ENCODE measurements at places on chromosomes 1 and 21.

- DNase-seq, result no peak
Measured at GRCh38 chr1:66490816-66491215, 43.1 kb upstream of the SGIP1 start.

DNA sequence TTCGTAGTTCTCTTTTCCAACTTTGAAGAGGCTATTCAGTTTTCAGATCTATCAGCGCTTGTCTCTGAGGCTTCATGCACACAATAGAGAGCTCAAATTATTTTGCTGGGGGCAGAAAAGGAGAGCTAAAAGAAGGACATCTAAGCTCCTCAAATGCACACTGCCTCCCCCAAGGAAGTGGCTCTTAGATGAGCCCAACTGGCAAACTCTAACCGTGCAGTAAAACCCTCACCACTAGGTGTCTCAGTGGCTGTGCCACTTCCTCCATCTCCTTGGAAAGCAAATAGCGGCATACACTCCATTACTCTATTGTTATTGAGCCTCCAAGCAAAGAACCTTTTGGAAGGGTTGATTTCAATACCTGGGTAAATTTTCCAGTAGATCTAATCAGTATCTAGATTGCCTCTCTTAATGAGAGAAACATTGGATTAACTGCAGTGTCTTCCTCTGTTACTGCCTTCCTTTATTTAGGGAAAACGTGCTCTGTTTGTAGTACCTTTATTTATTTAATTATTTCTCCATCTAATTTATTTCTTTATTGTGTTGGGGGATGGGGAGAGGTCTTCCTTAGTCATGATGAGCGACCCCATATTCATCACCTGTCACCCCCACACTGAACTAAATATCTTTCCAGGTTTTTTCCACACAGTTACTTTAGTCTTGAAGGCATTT, 9.2 kb upstream of the SFPQ start:
- peak; percentile 46 for DNase-seq

- DNase-seq, result no peak
Measured at GRCh38 chr1:11449100-11449403, 29.9 kb upstream of the DISP3 start.

GRCh38 chr1:80441664-80442063, 1359.1 kb upstream of the ADGRL2 start:
- DNase-seq, result no peak

DNA sequence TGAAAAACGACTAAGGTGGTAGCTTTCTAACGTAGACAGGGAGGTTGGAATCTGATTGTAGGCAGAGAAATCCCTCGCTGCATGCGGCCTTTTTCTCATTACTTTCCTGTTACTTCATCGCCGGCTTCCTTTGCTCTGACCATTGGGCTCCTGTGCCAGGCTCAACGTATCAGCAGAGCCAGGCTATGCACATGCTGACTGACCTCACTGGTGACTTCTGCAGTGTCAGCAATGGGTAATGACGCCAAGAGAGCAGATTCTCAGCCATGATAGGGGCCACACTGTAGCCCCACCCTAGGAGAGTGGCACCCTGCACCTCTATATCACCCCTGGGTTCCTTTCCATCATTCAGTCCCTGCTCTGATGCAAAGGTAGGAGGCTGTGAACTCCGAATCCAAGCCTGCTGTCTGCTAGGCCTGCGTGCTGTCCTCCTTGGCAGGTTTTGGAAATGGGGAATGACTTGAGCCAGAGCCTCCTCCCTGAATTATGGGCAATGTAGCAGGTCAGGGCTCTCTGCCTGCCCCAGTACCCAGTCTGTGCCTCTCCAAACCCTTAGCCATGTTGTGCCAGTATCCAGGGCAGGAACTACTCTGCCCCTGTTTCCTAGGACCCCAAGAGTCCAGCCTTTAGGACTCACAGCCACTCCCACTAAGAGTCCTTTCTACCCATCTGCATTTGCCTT, 11.4 kb downstream of the PPFIA4 start:
- no peak for DNase-seq

DNA sequence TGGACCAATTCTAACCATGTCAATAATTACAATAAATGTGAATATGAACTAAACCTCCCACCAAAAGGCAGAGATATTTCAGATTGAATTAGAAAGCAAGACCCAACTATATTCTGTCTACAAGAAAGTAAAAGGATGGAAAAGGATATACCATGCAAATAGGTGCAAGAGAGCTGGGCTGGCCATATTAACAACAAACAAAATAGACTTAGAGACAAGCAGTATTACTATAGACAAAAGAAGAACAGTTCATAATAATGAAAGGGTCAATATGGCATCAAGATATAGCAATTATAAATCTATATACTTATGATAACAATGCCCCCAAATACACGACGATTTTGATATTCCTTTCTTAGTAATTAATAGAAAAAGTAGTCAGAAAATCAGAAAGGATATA, 67.3 kb upstream of the IFFO2 start:
- no peak for DNase-seq

DNA sequence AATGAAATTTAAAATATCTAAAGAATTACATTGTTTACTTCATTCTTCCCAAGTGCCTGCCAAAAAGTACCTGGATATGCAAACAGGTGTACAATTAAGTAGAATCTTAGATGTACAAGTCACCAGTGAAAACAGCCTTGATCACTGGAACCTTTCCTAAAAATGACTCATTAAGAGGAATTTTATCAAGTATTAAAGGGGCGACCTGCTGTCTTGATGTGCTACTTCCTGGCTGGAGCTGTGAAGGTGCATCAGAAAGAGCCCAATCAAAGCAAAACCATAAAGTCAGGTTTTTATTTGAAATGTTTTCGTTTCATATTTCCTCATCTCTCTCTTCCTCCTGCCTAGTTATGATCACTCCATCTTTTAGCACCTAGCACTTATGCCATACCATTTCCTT, 33.4 kb downstream of the IFI44 start:
- no peak for DNase-seq

- no peak for DNase-seq
Measured at GRCh38 chr1:32028746-32029145, 15.1 kb downstream of the KHDRBS1 start.

- no peak for DNase-seq
Measured at GRCh38 chr1:177753655-177754054, 216.2 kb downstream of the SEC16B start.

DNA sequence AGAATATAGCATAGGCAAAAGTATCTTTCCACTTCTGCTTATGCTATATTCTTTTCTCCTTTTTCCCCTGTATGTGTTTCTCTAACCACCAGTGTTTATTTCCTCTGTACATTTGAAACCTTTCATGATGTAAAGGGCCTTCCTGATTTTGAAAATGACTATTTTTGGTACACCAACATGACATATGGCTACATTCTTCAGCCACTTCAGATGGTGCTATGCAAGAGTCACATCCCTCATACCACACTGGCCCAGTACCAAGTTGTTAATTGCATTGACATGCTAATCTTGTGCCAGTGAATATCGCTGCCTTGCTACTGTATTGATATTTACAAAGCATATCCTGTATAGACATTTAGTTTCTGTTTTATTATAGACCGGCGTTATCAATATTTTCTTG, 408.7 kb downstream of the NCAM2 start:
- no peak for DNase-seq

DNA sequence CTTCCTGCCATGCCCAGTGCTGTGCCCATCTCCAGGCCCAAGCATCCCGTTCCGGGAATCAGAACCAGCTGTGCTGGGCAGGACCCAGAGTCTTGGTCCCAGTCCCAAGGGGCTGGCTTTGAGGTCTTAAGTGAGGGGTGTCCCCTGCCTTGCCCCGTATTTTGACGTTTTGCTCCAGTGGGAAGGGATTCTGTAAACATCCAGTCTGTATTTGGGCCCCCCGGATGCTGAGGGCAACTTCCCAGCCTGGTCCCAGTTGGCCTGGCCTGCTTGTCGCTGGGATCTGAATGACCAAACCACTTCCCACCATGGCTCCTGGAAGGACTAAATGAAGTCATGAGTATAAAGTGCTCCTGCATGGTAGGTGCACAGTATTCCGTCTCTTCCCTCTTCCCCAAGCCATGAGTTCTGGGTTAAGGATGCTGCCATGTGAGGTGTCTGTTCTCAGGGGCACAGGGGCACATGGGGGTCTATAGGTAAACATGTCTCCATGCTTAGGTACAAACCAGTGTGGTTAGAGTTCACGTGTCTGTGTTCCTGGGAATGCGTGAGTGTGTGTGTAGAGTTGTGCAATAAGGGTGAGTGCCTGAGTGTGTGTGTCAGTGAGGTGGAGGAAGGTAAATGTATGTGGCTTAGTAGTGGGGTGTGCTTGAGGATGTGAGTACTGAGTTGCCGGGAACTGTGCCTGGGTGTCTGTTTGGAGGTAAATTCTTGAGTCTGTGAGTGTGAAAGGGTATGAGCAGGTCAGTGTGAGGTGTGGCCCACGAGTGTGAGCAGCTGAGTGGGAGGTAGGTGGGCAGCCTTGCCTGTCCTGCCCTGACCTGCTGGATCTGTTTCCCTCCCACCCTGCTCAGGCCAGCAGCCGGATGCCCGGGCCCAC, 1.5 kb downstream of the B4GALT2 start:
- DNase-seq, result no peak

- DNase-seq, result peak; percentile 22
Measured at GRCh38 chr1:117051224-117052064, 8.7 kb upstream of the TTF2 start.

DNA sequence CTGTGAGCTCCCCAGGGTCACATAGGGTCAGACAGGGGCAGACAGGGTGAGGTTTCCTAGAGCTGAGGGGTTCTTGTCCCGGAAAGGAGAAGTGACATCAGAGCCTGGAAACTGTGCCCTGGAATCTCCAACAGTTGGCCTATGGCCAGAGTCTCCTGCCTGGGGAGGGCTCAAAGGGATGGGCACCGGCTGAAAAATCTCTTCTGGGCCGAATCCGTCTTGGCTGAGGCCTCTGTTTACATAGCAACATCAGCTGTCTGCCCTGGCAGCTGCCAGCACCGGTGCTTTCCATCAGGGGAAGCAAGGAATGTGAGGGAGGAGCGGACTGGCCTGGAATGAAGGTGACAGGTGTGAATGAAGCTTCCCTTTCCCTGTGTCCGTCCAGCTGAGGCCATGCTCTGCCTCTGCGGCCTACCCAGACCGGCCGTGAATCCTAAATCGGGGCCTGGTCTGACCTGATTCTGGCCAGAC, 30.7 kb downstream of the VASH2 start:
- DNase-seq, result no peak

DNA sequence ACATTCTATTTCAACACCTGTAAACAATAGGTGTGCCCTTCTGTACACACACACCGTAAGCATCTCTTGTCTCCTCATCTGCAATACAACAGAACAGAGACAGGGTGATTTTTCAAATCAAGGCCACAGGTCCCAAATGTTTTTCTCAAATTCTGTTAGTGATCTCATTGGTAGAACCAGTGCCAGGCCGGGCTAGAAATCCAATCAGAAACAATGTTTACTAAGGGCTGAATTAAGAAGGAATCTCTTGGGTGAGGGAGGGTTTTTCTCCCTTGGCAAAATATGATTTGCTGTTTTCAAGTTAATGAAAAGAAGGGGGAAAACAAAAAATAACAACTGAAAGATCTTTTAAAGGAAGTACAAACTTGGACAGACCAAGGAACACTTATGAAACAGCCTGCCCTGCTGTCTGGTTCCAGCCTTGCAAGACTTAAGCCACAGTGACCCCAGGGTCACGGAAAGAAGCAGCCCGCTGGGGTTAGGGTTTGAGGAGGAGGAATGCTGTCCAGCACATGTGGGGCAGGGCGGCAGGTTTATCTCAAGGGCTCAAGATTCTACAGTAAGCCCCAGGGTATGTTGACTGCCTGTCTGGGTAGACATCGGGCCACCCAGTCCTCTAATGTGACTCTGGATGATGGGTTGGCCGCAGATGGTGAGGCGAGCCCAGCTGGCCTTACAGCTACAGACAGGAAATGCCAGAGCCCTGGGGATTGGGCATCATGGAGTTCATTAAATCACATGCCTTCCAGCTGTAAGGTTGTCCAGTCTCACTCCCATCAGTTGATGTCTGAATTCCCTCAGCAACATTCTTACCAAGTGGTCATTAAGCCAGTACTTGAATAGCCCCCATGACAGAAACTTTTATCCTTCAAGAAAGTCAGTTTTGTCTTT, 73.3 kb upstream of the SLC44A3 start:
- no peak for DNase-seq

DNA sequence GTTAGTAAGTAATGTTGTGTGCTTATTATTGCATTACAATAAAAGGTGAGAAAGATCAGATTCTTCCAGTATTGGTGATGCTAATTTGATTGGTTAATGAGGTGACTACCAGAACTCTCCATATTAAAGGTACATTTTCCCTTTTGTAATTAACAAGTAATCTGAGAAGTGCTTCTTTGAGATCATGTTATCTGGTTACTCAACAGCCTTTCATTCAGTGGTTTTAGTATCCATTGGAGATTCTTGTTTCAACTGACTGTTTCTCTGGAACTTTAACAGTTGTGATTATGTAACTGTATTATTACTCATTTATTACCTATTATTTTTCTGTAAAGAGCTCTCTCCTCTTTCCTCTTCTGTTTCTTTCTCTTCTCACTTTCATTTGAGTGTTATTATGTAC, 86.7 kb downstream of the PEX14 start:
- no peak for DNase-seq

DNA sequence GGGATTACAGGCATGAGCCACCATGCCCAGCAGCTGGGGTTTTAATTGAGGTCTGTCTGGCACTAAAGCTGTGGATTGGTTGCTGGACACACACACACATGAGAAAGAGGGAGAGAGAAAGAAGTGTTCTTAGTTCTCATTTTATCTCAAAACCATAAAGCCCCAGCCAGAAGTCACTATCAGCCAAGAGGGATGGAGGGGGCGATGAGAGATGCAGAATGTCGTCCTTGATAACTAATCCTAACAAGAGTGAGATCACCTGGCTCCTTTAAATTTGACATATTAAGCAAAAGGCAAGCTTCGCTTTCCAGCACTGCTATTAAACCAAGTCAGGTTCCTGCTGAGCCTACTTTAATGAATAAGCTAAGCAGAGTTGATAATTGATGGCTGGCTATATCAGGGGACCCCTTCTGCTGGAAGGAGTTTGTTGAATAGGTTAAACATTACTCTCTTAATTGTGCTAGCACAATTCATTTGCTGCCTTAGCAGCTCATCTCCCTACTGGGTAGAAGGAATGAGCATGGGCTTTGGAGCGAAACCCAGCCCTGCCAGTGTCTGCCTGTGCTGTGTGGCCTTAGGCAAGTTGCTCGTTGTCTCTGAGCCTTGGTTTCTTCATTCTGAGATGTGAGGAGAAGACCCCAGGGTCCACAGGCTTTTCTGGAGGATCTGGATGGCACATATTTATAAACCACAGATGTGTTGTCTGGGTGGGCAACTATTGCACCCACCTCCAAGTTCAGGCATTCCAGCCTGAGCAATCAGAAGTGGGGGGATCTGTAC, 50.8 kb downstream of the ALPL start:
- no peak for DNase-seq

DNA sequence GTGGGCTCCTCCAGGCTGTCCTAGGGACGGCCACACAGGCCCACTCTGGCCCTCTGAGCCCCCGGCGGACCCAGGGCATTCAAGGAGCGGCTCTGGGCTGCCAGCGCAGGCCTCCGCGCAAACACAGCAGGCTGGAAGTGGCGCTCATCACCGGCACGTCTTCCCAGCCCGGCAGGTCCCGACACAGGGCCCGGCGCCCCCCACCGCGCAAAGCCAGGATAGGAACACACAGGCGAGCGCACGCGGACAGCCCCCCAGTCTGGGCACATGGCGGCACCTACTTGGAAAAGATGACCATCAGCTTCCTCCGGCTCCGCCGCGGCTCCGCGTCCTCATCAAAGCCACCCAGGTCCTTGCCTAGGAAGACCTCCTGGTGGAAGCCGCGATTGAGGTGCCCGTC, 3.6 kb downstream of the SDF4 start:
- no peak for DNase-seq

- DNase-seq, result no peak
Measured at GRCh38 chr21:30233228-30234020, 17.5 kb upstream of the CLDN8 start.

Data from stimulated activated CD4-positive, alpha-beta T cell treated with anti-CD3 and anti-CD28 coated beads, Interleukin-12 subunit alpha, Interleukin-12 subunit beta, amount 100 ng/mL, for 4 hours (primary cell).